ENCODE measurements at places on chromosomes 7 and 10.
A peak's percentile ranks its signal among the peaks of the same experiment; 100 is the strongest.

- no peaks in the 10 kb centered on the region for H3K27me3 ChIP-seq
- DNase-seq = no peak
- H3K36me3 ChIP-seq = no peaks in the 10 kb centered on the region
- no peak overlapping the region for H3K4me3 ChIP-seq
These were observed 17.8 kb upstream of the IFIT2 start for GRCh38 chr10:89283936-89284475.

GRCh38 chr7:139430443-139430842 lies 53.0 kb downstream of the KLRG2 start:
- H3K27ac ChIP-seq = no peak overlapping the region
- no peak for DNase-seq
- H3K36me3 ChIP-seq = peaks cover 1% of the 10 kb centered on the region
- no peaks in the 10 kb centered on the region for H3K27me3 ChIP-seq

GRCh38 chr7:7256731-7257274 lies 74.5 kb downstream of the C1GALT1 start:
- H3K27ac ChIP-seq = no peak overlapping the region
- no peaks in the 10 kb centered on the region for H3K27me3 ChIP-seq
- H3K4me3 ChIP-seq = no peak overlapping the region
- no peak for DNase-seq
- H3K4me1 ChIP-seq = peaks cover 11% of the 10 kb centered on the region

- H3K27ac ChIP-seq = no peak overlapping the region
- H3K4me3 ChIP-seq = no peak overlapping the region
- DNase-seq = no peak
- H3K4me1 ChIP-seq = peaks cover 33% of the 10 kb centered on the region
- H3K27me3 ChIP-seq = no peaks in the 10 kb centered on the region
These were observed 140.2 kb downstream of the LCOR start for GRCh38 chr10:96972264-96972663.

GRCh38 chr10:15419279-15419874 lies 48.3 kb upstream of the FAM171A1 start:
- H3K4me3 ChIP-seq = no peak overlapping the region
- H3K4me1 ChIP-seq = no peaks in the 10 kb centered on the region
- H3K27ac ChIP-seq = no peak overlapping the region
- DNase-seq = no peak
- H3K36me3 ChIP-seq = no peaks in the 10 kb centered on the region

GRCh38 chr7:142856565-142857245 lies 1.8 kb downstream of the EPHB6 start:
- peaks cover 20% of the 10 kb centered on the region for H3K4me1 ChIP-seq
- DNase-seq = no peak
- H3K4me3 ChIP-seq = no peak overlapping the region
- no peaks in the 10 kb centered on the region for H3K36me3 ChIP-seq
- H3K27me3 ChIP-seq = no peaks in the 10 kb centered on the region
- H3K27ac ChIP-seq = no peak overlapping the region

GRCh38 chr7:14960721-14961120 lies 58.2 kb upstream of the DGKB start:
- no peak for DNase-seq
- no peak overlapping the region for H3K4me3 ChIP-seq
- H3K27ac ChIP-seq = no peak overlapping the region
- no peaks in the 10 kb centered on the region for H3K27me3 ChIP-seq
- no peaks in the 10 kb centered on the region for H3K4me1 ChIP-seq

- peaks cover 13% of the 10 kb centered on the region for H3K4me1 ChIP-seq
- no peak for DNase-seq
- H3K27ac ChIP-seq = peak within 1 kb of the TSS; percentile 21
These were observed at the start of gene GIMAP5 for GRCh38 chr7:150737265-150738055. Gene GIMAP5 (plus strand): TSS chr7:150737418. CDS start chr7:150740885, 3,467 bp downstream.

- H3K36me3 ChIP-seq = no peaks in the 10 kb centered on the region
- H3K27ac ChIP-seq = no peak overlapping the region
- no peaks in the 10 kb centered on the region for H3K4me1 ChIP-seq
- no peaks in the 10 kb centered on the region for H3K27me3 ChIP-seq
- no peak overlapping the region for H3K4me3 ChIP-seq
These were observed 60.8 kb upstream of the CELF2 start for GRCh38 chr10:10956681-10957542.

GRCh38 chr10:97109547-97109946 lies 76.2 kb downstream of the SLIT1 start:
- H3K4me3 ChIP-seq = no peak overlapping the region
- H3K4me1 ChIP-seq = no peaks in the 10 kb centered on the region
- no peaks in the 10 kb centered on the region for H3K36me3 ChIP-seq
- H3K27ac ChIP-seq = no peak overlapping the region

DNA sequence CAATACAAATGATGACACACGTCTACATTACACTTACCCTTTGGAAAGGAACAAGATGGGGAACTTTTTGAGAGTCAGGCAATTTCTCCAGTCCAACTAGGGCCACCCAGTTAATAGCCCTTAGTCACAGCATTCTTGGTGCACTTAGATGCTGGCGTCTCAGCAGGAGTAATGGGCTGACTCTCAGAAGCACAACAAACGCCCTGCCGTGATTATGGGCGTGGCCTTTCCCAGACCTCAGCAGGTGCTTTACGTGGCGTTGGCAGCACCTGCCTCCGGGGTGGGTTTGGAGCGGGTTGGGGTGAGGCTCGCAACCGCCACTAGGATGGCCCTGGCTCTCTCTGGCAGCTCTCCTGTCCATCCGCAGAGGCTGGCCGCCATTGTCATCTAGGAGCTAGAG lies 147.6 kb upstream of the SHH start:
- H3K4me1 ChIP-seq = no peaks in the 10 kb centered on the region
- no peaks in the 10 kb centered on the region for H3K36me3 ChIP-seq
- DNase-seq = no peak
- H3K27ac ChIP-seq = no peak overlapping the region

- peaks cover 11% of the 10 kb centered on the region for H3K36me3 ChIP-seq
- DNase-seq = no peak
- peak overlapping the region; percentile 99 for H3K27ac ChIP-seq
These were observed 8.5 kb upstream of the CHCHD1 start for GRCh38 chr10:73773152-73773879.

GRCh38 chr10:80580638-80581468 lies 43.2 kb downstream of the SH2D4B start:
- DNase-seq = no peak
- H3K4me3 ChIP-seq = no peak overlapping the region
- H3K27me3 ChIP-seq = no peaks in the 10 kb centered on the region

GRCh38 chr10:35442028-35442427 lies 105.7 kb downstream of the CCNY start:
- no peaks in the 10 kb centered on the region for H3K27me3 ChIP-seq
- no peak overlapping the region for H3K4me3 ChIP-seq
- no peaks in the 10 kb centered on the region for H3K36me3 ChIP-seq
- H3K4me1 ChIP-seq = no peaks in the 10 kb centered on the region

DNA sequence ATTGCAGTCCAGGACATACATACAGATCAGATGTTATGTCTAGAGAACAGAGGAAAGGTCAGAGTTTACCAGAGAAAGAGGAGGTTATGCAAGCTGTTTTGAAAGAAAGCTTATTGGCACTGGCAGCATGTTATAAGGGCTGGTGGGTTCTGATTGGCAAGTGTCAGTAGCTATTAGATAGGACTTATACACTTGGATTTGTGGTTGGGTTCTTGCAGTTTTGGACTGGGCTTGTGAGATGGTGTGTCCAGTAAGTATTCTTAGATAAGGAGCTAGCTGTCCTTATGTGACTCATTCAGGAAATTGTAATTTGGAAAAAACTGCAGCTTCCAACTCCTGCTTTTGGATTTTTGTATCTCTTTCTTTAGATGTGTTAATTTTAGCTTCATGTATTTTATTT lies 130.7 kb upstream of the NAMPT start:
- H3K36me3 ChIP-seq = no peaks in the 10 kb centered on the region
- no peak for DNase-seq
- H3K4me1 ChIP-seq = peaks cover 3% of the 10 kb centered on the region
- no peak overlapping the region for H3K4me3 ChIP-seq
- H3K27ac ChIP-seq = peak overlapping the region; percentile 69

- H3K4me3 ChIP-seq = no peak overlapping the region
- H3K27me3 ChIP-seq = no peaks in the 10 kb centered on the region
- no peaks in the 10 kb centered on the region for H3K36me3 ChIP-seq
- H3K27ac ChIP-seq = no peak overlapping the region
- no peak for DNase-seq
These were observed 135.5 kb downstream of the IQUB start for GRCh38 chr7:123398921-123399320.

DNA sequence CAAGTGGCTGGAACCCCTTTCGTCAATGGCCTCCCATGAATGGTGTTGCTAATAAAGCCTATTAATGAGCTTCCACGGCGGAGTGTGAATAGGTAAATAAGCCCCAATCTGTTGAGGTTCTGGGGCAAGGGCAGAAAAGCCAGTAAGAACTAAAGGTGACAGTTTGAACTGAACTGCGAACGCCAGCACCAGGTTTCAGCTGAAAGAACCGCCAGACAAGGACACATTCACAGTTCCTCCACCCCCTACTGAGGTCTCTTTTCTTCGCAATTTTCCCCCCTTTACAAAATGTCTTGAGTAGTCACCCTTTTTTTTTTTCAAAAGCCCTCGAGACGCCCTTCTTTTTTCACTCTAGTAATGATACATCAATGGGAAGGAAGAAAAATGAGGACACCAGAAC lies 2.4 kb upstream of the FGFR2 start:
- no peaks in the 10 kb centered on the region for H3K36me3 ChIP-seq
- H3K4me1 ChIP-seq = peaks cover 30% of the 10 kb centered on the region
- peaks cover 2% of the 10 kb centered on the region for H3K27me3 ChIP-seq
- DNase-seq = no peak
- H3K27ac ChIP-seq = no peak overlapping the region
